ENCODE measurements at places on chromosomes 6 and 20. TPM values are rescaled to one million over a fixed set of nuclear protein-coding genes. Genes with fewer than 3 reads are reported as not detected.

DNA sequence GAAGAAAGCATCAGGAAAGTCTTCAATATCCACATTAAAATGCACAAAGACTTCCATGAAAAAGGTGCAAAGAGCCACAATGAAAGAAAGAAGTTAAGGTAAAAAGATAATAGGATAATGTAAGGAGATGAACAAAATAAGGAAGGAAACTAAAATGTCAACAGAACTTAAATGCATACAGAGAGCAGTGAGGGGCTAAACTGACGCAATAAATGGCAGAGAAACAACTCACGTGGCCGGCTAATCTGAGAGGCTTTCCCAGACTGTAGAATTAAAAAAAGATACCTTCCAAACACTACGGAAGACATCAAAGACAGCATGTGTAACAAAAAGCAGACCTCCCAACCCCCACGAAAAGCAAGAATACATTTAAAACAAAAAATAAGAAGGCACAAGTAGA is 73.7 kb downstream of the GMDS start:
- no peak for DNase-seq

DNA sequence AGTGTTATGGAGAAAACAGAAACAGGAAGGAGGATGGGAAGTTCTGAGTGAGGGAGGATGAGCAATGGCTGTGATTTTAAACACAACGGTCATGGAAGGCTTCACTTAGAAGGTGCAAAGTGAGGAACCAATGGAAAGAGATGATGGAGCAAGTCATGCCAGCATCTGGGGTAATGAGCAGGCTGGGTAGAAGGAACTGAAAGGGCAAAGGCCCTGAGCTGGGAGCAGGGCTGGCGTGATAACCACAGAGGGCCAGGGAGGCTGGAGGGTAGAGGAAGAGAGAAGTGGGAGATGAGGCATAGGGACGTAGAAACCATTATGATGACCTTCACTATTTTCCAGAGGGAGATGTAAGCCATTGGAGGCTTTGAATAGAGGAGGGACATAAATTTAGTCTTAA is 43.6 kb downstream of the NHLRC1 start:
- no peak for DNase-seq

GRCh38 chr6:152952045-152952444 is 30.8 kb downstream of the FBXO5 start:
- DNase-seq, result peak; percentile 64

DNA sequence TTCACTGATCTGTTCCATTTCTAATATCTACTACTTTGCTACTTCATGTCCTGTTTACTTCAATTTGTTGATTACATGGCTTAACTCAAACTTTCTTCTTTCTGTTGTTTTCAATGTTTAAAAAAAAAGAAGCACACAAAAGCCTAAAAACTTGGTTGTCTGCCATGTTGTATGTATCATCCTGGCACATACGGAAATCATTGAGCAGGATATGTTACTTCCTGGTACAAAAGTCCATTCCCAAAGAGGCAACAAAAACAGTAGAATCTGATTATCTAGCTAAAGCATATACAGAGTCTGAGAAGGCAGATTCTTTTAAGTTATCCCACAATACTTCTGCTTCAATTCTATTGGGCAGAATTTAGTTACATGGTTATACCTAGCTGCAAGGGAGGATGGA is 14.5 kb upstream of the COL12A1 start:
- DNase-seq, result no peak

- no peak for DNase-seq
Measured at GRCh38 chr20:48007351-48007750, 222.1 kb upstream of the SULF2 start.

DNA sequence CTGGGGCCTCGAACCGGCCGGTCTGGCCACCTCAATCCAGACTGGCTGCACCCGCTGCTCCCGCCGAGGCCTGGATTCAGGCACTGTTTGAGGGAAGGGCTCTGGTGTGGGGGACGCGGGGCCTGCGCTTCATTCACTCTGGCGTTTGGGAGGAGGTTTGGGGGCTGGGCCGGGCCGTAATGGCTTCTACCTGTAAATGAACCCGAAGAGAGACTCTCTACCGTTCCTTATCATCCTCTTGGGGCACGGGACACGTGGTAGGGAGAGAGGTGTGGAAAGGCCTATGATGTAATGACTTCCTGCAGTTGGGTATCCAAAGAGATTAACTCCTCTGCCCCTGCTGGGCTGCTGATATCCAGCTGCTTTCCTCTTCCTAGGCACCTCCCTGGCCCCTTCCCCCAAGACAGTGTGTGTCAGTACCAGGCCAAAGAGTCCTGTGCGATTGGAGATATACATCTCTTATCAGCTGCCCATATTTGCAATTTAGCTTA is 1.8 kb downstream of the FOXO3 start:
- peak; percentile 68 for DNase-seq

DNA sequence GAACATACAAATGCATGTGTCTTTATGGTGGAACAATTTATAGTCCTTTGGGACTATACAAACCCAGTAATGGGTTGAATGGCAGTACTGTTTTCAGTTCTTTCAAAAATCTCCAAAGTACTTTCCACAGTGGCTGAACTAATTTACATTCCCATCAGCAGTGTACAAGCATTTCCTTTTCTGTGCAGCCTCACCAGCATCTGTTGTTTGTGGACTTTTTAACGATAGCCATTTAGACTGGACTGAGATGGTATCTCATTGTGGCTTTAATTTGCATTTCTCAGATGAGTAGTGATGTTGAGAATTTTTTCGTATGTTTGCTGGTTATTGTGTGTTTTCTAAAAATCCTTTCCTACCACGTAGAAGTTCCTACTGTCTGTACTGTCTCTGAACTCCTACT is 327.2 kb upstream of the ZFP64 start:
- peak; percentile 32 for DNase-seq

GRCh38 chr6:41503827-41504465 is 42.2 kb upstream of the FOXP4 start:
- peak; percentile 77 for DNase-seq

DNA sequence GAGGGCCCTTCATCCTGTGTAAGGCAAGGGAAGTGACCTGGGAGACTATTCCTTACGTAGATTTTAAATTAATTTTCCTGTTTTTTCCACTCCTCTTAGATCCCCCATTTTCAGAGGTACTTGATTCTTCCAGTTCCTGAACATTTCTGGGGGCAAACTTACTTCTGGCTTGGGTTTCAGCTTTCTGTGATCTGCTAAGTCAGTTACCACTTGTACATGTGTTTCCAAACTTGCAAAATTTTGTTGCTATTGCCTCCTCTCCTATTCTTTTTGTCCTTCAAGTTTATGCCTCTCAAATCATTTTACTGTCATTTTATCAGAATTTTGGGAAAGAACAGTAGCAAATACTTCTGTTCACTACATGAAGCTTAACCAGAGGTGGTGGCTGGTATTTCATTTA is 81.2 kb downstream of the QRSL1 start:
- no peak for DNase-seq

Gene HLA-F
- total RNA-seq, result 7.4 TPM

Gene DOK5
- 0.82 TPM for total RNA-seq

Gene POU5F1
- total RNA-seq, result 6.3 TPM

Gene VWA7
- total RNA-seq, result 0.54 TPM

Gene HDGFL1
- total RNA-seq, result not detected

Gene NKAIN2
- total RNA-seq, result not detected

Gene PI16
- not detected for total RNA-seq
